ENCODE measurements at places on chromosomes 7 and 10.

- DNase-seq, result no peak
Measured at GRCh38 chr10:130230611-130231010, 94.4 kb downstream of the GLRX3 start.

GRCh38 chr10:102264371-102264770, 19.0 kb downstream of the GBF1 start:
- DNase-seq, result no peak

GRCh38 chr10:112461029-112461887, 14.2 kb downstream of the VTI1A start:
- no peak for DNase-seq

- no peak for DNase-seq
Measured at GRCh38 chr7:83677180-83677866, 28.4 kb upstream of the SEMA3E start.

GRCh38 chr10:454860-455259, 234.6 kb downstream of the DIP2C start:
- no peak for DNase-seq

- DNase-seq, result no peak
Measured at GRCh38 chr10:14235566-14236195, 95.0 kb downstream of the FRMD4A start.

DNA sequence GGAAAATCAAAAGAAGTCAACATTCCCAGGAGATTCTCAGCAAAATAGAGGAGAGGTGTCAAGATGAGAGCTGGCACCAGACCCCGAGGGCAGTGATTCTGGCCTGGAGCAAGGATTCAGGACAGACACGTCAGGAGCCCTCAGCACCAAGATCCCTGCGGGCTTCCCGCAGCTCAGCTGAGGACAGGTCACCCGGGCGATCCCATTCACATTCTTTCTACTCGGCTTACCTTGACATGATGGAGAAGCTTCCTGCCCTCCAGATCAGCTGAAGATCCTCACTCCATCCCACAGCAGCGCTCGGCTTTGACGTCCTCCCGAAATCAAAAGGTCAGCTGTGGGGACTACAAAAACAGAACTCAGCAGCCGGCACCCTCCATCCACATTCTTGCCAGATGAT, 139.1 kb downstream of the DLG5 start:
- DNase-seq, result no peak

GRCh38 chr7:84188786-84189405, 5.7 kb downstream of the SEMA3A start:
- no peak for DNase-seq

GRCh38 chr10:91909117-91909677, at the start of gene FGFBP3:
Gene FGFBP3, minus strand, starts transcription at chr10:91909486. Its CDS starts 517 bp downstream, at chr10:91908969.
- no peak for DNase-seq

GRCh38 chr7:30912986-30913811, 1.5 kb downstream of the AQP1 start:
- no peak for DNase-seq

DNA sequence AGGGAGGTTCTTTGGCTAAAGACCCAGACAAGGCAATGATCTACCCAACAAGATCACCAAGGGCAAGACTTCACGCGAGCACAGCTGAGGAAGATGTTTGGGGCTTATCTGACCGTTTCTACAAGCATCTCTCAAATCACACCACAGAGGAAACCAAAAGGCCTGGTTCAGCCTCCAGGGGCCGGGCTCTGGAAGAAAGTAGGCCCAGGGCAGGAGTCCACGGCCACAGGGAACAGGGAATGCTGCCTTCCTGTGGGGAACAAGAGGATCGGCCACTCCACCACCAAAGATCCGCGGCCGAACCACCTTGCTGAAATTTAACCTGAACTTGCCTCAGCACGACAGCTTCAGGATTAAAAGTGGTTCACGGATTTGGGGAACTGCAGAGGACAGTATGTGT, 332.5 kb downstream of the PTPRN2 start:
- DNase-seq, result no peak

- DNase-seq, result no peak
Measured at GRCh38 chr7:131899271-131900030, 343.0 kb upstream of the PODXL start.

- no peak for DNase-seq
Measured at GRCh38 chr10:114767986-114768821, 53.4 kb upstream of the FHIP2A start.

Data from stimulated activated CD8-positive, alpha-beta memory T cell treated with anti-CD3 and anti-CD28 coated beads, Interleukin-15, amount 100 ng/mL, for 4 hours (primary cell).